LHCN-M2 (cell line): ENCODE measurements at places on chromosomes 5 and 9.

- no peak for DNase-seq
Measured at GRCh38 chr9:1013021-1013420, 36.6 kb downstream of the DMRT3 start.

DNA sequence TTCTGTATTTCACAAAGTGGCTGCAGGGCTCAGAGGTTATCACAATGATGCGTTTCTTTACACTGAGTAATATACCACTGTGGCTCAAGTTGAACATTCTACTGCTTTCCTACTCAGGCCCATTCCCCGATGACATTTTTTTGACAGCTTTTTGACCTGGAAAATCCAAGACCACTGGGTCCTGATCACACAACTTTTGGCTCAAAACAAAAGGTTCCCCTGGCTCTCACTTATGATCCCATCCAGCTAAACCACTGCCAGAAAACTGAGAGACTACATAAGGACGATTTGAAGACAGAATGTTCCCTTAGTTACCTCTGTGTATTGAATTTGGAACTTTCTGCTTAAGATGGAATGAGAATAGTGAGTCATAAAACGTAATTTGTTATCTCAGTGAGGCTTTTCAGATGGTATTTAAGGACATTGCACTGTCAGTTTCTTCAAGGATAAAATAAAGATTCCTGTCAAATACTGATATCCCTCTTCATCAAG lies 78.0 kb upstream of the FBXL7 start:
- no peak for DNase-seq

DNA sequence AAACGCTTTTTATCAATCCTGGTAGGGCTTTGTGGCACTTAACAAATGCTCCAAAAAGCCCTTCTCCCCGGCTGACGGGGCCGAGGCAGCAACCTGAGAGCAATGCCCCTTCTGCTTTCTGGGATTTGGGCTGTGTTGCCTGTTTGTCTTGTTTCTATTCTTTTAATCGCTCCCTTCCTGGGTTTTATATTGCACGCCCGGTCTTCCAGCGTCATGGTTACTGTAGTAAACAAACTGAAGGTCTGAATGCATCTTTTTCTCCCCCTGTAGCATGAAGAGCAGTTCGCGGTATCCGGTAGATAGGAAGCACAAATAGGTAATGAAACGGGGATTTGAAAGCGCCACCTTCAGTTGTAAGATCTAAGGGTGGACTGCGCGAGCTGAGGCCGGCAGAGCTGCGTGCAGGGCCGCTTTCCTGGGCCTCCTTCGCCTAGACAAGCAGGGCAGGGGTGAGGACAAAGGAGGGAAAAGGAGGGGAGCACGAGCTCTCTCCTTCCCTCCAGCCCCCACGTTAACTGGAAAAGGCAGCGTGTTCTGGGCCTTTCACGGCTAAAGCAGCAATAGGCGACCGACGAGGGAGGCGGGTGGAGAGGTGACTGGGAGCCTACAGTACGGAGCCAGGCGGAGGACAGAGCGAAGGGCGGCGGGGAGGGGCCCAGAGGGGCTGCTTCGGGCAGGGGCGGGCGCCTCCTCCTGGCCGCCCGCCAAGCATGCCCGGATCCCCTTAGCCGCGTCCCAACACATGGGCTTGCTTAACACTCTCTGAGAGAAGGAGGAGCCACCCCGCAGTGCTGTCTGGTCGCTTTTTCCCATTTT lies 49.3 kb upstream of the ZNF366 start:
- DNase-seq: peak; percentile 92

DNA sequence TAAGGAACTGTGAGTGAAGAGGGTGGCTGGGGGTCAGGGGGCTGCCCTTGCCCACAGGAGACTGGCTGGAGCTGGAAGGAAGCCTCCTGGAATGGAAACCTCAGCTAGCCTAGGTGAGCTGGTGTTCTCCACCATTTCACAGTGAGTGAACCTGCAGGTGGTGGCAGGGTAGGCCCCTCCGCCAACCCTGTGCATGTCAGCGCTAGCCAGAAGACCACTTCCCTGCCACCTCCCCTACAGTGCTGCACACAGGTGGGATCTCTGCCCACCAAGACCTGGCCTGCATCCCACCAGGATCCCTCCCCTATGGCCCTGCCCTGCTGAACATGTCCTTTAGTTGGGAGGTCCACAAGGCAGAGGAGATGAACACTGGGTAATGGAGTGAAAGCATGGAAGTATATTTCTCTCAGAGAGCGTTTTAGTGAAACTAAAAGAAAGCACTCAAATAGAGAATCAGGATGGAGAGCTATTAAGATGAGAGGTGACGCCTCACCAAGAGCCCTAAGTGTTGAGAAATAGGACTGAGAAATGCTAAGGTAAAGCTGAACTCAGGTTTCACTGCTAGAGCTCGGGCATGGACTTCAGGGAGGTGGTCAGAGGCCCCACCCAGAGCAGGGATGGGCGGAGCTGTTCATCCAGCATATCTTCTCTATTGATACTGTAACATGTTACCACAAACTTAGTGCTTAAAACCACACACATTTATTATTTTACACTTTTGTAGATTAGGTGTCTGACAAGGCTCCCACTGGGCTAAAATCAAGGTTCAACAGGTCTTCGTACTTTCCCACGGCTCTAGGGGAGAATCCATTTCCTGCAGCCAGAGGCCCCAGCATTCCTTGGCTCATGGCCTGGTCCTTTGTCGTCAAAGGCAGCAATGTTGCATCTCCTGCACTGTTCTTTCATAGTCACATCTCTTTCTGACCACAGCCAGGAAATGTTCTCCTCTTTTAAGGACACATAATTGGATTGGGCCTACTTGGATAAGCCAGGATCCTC lies 83.2 kb downstream of the DIRAS2 start:
- no peak for DNase-seq

DNA sequence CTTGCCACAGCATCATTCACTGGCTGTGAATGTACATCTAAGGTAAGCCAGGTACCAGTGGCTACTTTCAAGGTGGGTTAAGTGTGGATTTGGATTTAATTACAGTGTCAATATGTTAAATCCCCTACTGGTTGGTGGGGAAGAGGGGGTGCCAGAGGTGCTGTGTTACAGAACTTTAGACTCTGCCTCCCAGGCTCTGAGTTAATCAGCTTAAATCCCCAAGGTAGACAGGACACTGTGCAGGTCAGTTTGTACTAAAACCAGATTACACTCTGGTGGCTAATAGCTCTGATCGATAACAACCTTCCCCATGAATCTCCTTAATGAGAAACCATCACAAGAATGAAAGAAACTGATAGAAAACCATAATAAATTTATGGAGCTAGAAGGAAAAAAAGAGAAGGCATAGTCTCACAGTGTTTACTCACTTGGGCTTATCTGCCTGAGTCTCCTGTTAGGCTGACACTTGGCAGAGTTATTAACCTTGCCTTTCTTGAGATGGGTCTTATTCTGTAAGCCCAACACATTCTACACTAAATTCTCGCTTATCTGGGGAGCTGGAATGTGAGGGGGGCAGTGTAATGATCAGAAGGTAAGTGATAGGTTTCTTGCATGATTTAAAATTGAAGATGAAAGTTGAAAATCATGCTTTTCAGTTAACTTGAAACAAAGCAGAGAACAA lies 106.8 kb downstream of the LMNB1 start:
- no peak for DNase-seq

GRCh38 chr5:74272831-74273451 lies 367.6 kb downstream of the ENC1 start:
- no peak for DNase-seq
